ENCODE measurements at places on chromosomes 13 and 19. TPM values are rescaled to one million over a fixed set of nuclear protein-coding genes. Genes with fewer than 3 reads are reported as not detected.

Gene KLHL1
- total RNA-seq = not detected

Gene ZNF560
- not detected for total RNA-seq

Gene IER2
- total RNA-seq = 129 TPM

Gene C19orf85
- not detected for total RNA-seq

Gene PDX1
- not detected for total RNA-seq

Gene ATP4A
- not detected for total RNA-seq

GRCh38 chr13:46639033-46639981 is 86.3 kb downstream of the LRCH1 start:
- no peak for DNase-seq
- H3K36me3 ChIP-seq = no peaks in the 10 kb centered on the region
- peaks cover 41% of the 10 kb centered on the region for H3K4me1 ChIP-seq
- no peak overlapping the region for H3K27ac ChIP-seq
- H3K4me3 ChIP-seq = no peak overlapping the region
- H3K27me3 ChIP-seq = no peaks in the 10 kb centered on the region

GRCh38 chr13:75399168-75399878 is 82.6 kb downstream of the TBC1D4 start:
- no peaks in the 10 kb centered on the region for H3K4me1 ChIP-seq
- DNase-seq = no peak
- no peak overlapping the region for H3K27ac ChIP-seq
- no peak overlapping the region for H3K4me3 ChIP-seq
- H3K27me3 ChIP-seq = peaks cover 5% of the 10 kb centered on the region

GRCh38 chr19:38734176-38734425 is 10.2 kb downstream of the CAPN12 start:
- peaks cover 33% of the 10 kb centered on the region for H3K4me1 ChIP-seq
- no peaks in the 10 kb centered on the region for H3K27me3 ChIP-seq
- H3K36me3 ChIP-seq = peaks cover 10% of the 10 kb centered on the region
- no peak for DNase-seq

DNA sequence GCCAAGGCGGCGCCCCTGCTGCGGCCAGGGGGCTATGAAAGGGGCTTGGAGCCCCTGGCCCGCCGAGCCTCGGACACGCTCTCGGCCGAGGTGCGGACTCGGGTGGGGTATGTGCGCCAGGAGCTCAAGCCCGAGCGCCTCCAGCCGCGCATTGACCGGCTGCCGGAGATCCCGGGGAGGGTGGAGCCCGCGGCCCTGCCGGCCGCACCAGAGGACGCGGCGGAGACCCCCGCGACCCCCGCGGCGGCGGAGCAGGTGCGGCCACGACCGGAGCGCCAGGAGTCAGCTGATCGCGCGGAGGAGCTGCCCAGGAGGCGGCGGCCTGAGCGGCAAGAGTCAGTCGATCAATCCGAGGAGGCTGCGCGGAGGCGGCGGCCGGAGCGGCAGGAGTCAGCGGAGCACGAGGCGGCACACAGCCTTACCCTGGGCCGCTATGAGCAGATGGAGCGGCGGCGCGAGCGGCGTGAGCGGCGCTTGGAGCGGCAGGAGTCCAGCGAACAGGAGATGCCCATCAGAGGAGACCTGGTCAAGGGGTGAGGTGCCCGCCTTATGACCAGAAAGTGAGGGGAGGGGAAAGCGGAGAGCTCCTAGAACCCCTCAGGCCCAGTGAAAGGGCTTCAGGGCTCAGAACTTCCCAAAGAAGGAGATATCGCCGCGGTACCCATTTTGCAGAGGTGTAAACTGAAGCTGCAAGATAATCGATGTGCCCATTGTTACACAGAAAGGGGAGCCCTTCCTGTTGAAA is 8.8 kb upstream of the SHKBP1 start:
- H3K4me3 ChIP-seq = no peak overlapping the region
- DNase-seq = no peak
- peaks cover 26% of the 10 kb centered on the region for H3K27me3 ChIP-seq
- peaks cover 16% of the 10 kb centered on the region for H3K4me1 ChIP-seq

- H3K4me1 ChIP-seq = no peaks in the 10 kb centered on the region
- DNase-seq = no peak
- H3K4me3 ChIP-seq = no peak overlapping the region
- no peak overlapping the region for H3K27ac ChIP-seq
- no peaks in the 10 kb centered on the region for H3K27me3 ChIP-seq
Observed at GRCh38 chr13:54394085-54394700, 1365.6 kb downstream of the OLFM4 start.

GRCh38 chr19:953445-954271 is 27.8 kb downstream of the ARID3A start:
- H3K4me3 ChIP-seq = no peak overlapping the region
- no peaks in the 10 kb centered on the region for H3K27me3 ChIP-seq
- no peak for DNase-seq
- H3K4me1 ChIP-seq = peaks cover 9% of the 10 kb centered on the region

GRCh38 chr19:13797870-13798269 is 2.6 kb downstream of the ZSWIM4 start:
- no peak for DNase-seq
- no peak overlapping the region for H3K4me3 ChIP-seq
- no peaks in the 10 kb centered on the region for H3K36me3 ChIP-seq
- peaks cover 18% of the 10 kb centered on the region for H3K4me1 ChIP-seq

GRCh38 chr13:51044023-51044665 is 66.9 kb downstream of the C13orf42 start:
- no peak for DNase-seq
- no peak overlapping the region for H3K4me3 ChIP-seq
- H3K4me1 ChIP-seq = no peaks in the 10 kb centered on the region
- no peaks in the 10 kb centered on the region for H3K36me3 ChIP-seq

DNA sequence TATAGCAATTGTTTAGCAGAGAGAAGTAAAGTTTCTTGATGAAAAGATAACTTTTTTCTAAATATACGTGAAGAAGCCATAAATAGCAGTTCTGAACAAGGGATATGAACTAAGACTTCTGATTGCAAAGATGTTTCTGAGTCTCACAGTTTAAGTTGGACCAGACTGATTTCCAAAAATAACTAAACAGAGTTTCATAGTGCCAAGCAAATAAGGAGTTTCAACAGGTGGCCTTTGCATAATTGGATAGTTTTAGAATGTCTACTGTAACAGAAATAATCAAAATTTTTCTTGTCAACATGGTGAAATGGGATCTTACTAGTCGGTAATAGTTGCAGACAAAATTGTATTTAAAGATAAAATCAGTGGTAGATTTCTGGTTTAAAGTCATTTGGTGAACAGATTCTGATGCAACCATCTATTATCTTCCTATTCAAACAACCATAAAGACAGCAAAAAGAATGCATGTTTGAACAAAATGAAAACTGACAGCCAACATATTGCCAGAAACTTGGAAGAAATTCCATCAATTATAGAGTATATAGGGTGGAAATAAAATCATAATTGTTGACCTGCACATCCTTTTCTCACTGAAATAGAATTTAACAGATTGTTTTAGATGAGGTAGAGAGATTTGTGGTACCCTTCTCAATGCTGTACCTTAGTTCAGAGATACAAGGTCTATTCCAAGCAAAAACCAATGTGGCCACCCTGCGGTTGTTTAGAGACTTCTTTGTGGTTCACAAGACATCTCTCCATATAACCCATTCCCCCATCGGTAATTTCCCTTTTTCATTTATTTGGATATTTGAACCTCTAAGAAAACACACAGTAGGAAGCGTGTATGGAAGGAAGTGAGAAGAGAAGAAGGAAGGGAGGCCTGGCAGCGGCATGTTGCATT is 275.3 kb downstream of the COG6 start:
- no peaks in the 10 kb centered on the region for H3K36me3 ChIP-seq
- H3K4me1 ChIP-seq = peaks cover 17% of the 10 kb centered on the region
- H3K27ac ChIP-seq = no peak overlapping the region
- no peak overlapping the region for H3K4me3 ChIP-seq

- no peaks in the 10 kb centered on the region for H3K4me1 ChIP-seq
- H3K36me3 ChIP-seq = no peaks in the 10 kb centered on the region
- no peak overlapping the region for H3K27ac ChIP-seq
- no peak overlapping the region for H3K4me3 ChIP-seq
- no peak for DNase-seq
- H3K27me3 ChIP-seq = peaks cover 2% of the 10 kb centered on the region
Observed at GRCh38 chr13:34894756-34895155, 47.3 kb upstream of the NBEA start.

All from activated CD4-positive, alpha-beta memory T cell treated with anti-CD3 and anti-CD28 coated beads for 36 hours (primary cell).